H7 (cell line): ENCODE measurements at places on chromosomes 7 and 10. TPM values are rescaled to one million over a fixed set of nuclear protein-coding genes. Genes with fewer than 3 reads are reported as not detected.

The C10orf90 gene
- total RNA-seq: 0.62 TPM in 1 of 2 replicates, not detected in the other

The FAM25A gene
- not detected in 2 replicates for total RNA-seq

The AOAH gene
- total RNA-seq: 0.21 TPM in 1 of 2 replicates, not detected in the other

The SAP25 gene
- 1.3 and 2.4 TPM in 2 replicates for total RNA-seq

The TFR2 gene
- 2.0 and 4.4 TPM in 2 replicates for total RNA-seq

The LRRC18 gene
- total RNA-seq: not detected in 2 replicates

The RTKN2 gene
- 9.5 and 12.5 TPM in 2 replicates for total RNA-seq

The CC2D2B gene
- total RNA-seq: 0.07 and 0.35 TPM in 2 replicates

The GJC3 gene
- total RNA-seq: 0.10 and 0.37 TPM in 2 replicates
